ENCODE measurements at places on chromosomes 7 and 10. TPM values are rescaled to one million over a fixed set of nuclear protein-coding genes. Genes with fewer than 3 reads are reported as not detected.

DNA sequence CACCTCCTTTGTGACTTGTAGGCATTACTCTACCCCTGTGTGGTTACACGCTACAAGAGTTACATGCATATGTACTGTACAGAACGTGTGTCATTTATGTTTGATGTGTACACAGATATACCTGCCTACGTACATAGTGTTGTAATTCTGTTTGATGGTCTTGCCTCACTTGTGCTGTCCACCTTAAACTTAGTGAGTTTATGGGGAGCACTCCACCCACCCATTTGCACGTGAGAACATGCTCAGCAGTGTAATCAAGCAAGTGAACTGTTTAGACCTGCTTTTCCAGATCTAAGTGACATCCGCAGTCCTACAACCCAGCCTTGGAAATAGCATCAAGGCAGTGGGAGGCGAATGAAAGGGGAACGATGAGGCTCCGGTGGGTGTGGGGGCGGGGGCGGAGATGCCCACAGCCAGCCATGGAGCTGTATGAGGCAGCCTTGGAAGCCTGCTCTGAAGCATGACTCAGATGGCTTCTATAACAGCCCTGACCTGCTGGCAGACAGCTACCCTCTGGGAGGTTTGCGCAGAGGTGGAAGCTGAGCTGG lies 52.1 kb downstream of the SUFU start:
- DNase-seq = no peak

HOXA1 gene
- 2.0 TPM for total RNA-seq

AOAH gene
- not detected for total RNA-seq

GRCh38 chr7:154640266-154640865 lies 362.6 kb downstream of the PAXIP1 start:
- peak; percentile 36 for DNase-seq

DNA sequence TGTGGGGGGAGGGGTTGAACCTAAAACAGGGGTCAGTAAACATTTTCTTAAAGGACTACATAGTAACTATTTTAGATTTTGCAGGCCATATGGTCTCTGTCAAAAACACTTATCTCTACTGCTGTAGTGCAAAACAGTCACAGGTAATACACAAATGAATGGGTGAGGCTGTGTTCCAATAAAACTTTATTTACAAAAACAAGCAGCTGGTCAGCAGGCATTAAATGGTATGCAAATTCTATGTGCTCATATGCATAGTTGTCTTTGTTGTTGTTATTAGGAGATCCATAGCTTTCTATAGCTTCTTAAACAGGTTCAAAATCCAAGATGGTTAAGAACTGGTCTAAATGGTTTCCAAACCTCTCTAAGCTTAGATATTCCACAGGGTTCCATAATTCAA lies 302.6 kb downstream of the RNLS start:
- no peak for DNase-seq

CFAP70 gene
- total RNA-seq = not detected

DNA sequence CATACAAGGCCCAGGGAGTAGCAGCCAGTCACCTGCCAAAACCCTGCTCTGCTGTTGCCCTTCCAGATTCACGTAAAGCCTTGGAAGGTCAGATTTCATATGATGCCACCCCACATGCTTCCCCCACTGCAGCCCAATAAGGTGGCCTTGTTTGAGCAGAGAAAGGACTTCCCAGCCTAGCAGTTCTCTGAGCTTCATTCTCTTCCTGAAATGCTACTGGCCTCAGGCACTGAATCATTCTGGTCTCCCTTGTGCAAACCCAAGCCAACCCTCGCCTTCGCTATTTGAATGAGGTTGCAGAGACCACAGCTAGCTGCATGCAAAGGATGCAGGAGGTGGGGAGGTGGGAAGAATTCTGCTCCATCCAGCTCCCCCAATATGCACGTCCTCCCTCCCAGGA lies 60.3 kb upstream of the PLXNA4 start:
- no peak for DNase-seq

DNA sequence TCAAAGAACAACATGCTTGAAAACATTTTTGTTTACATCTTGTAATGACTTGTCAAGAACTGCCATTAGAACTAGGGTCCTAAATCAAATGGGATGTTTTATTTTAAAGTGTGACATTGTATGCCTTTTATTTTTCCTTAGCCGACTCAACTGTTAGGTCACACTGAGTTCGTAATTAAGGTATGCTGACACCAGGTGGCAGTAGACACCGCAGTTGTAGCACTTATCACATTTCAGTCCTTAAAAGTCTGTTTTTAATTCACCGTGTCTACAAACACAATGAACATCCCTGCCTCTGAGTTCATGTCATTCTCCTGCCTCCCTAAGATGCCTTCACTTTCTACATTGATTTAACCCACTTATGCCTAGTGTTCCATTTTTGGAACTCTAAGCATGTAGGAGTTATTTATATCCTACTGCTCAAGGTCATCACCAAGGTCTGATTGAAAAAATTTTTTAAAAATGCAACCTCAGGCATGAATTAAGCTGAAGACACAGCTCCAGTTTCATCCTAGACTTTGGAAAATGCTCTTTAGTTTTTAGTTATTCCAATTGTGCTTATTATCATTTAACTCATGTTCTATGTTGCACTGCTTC lies 186.1 kb downstream of the BMPER start:
- DNase-seq = peak; percentile 84

GRCh38 chr7:118846977-118847376 lies 622.5 kb downstream of the ANKRD7 start:
- no peak for DNase-seq

AKR1C3 gene
- 95.6 TPM for total RNA-seq

IL6 gene
- total RNA-seq = not detected

GRCh38 chr10:113028456-113029440 lies 78.7 kb downstream of the TCF7L2 start:
- no peak for DNase-seq

DNA sequence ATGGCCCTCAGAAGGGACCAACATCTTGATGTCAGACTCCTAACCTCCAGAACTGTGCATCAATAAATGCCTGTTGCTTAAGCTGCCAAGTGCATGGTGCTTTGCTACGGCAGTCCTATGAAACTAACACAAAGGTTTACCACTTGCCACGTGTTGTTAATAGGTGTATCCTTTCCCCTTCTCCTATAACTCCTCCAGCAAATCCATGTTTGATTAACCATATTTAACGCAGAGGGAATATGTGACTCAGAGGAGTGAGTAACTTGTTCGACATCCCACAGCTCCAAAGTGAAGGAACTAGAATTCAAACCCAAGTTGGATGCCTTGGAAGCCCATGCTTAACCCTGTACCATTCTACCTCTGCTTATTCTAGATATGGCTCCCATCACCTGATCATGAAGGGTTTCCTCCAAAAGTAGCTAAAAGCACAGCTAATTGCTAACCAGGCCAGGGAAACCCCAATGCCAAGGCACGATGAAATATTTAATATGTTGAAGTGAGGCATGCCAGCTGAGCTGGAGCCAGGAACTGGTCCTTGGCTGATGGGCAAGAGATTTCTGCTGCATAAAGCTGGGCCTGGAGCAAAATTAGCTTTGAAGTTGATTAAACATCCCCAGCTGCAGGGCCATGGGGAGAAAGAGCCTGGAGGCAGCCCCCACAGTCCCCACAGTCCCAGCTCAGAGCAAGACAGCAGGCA lies 131.9 kb downstream of the C10orf90 start:
- DNase-seq = no peak

Data from HT-29 (cell line).